ENCODE measurements at places on chromosomes 4 and X.

DNA sequence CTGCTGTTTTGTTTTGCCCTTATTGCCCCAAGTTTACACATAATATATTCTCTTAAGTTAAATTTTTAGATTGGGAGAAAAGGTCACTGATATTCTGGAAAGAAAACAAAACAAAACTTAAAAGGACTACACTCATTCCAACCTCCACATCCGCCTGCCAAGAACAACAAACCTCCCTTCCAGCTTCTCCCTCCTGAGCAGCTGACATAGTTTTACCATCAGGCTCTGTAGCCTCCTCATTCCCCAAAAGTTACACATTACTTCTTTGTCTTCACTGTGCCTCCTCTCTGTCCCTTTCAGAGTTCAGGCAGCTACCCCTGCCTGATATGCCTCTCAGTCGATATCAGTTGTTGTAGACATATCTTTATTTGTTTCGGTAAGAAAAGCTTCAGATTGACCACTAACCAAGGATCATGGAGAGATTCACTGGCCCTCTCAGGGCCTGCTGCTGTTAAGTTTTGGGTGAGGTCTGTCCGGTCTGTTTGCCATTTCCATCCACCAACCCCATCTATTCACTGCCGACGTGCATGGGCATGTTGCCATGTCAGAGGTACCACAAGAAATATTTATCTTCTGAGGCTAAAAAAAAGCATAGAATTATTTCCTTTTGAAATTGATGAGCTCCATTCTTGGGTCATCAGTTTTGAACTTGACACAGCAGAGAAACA lies 164.1 kb downstream of the GASK1B start:
- DNase-seq: no peak

- DNase-seq: peak; percentile 28
Observed at GRCh38 chrX:41481264-41482109, 34.3 kb downstream of the NYX start.

DNA sequence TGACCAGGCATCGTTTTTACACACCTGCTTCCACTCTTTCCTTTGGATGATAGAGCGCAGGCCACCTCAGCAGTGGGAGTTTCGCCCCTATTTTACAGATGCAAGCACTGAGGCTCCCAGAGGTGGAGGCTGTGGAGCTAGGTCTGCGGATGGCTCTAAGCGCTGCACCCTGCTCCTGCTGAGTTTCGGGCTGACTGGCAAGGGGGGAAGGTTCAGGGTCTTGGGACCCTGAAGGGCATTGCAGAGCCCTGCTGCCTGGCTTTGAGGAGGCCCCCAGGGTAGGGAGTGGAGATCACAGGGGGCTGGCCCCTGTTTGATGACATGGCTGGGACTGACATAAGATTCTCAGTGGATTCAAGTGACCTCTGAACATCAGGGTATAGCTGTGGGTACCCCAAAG lies 62.8 kb upstream of the NKX1-1 start:
- DNase-seq: no peak

GRCh38 chr4:73257651-73258435 lies 755 bp downstream of the ANKRD17 start:
- DNase-seq: no peak

- no peak for DNase-seq
Observed at GRCh38 chr4:139962130-139962684, 191.8 kb downstream of the MAML3 start.

GRCh38 chr4:17758485-17758884 lies 22.9 kb downstream of the FAM184B start:
- no peak for DNase-seq

GRCh38 chr4:180134091-180134866 lies 2108.9 kb upstream of the TENM3 start:
- DNase-seq: no peak

DNA sequence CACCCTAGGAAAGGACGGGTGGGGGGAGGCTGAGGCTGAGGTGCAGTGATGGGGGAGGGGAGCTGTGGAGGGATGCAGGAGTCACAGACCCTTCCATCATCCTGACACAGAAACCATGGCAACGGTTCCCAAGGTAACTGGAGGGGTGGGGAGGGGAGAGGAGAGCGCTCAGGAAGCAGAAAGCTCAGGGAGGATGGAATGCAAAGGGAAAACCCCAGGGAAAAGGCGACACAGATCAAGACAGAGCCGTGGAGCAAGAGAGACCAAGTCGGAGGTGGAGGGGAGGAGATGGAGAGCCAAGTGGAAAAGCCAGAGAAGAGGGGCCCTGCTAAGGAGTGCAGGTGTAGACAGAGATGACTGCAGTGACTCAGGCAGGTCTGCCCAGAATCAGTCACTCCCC lies 14.5 kb downstream of the L1CAM start:
- no peak for DNase-seq
